ENCODE measurements at places on chromosomes 4 and X.

GRCh38 chrX:10110984-10111363 lies 45.8 kb upstream of the CLCN4 start:
- DNase-seq = no peak

DNA sequence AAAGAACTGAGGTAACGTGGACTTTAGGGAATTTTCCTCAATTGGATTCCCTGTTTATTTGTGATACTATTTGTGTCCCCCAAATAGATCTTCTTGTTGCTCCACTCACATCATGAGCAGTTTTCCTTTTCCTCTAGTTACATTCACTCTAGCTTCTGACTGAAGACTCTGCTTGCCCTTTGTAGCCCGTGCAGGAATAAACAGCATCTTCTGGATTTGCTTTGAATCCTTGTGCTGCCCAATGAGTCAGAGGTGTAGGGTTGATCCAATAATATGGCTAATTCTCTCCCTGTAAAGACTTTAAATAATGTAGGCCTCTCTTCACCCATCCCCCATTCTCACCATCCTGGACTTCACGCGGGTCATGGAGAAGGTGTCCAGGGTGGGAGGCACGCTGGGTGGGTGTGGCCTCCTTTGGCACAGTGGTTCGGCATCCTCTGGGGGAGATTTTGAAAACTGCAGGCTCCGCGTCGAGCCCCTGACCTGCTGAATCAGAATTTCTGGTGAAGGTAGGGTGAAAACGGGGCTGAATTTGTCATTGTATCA lies 9.0 kb downstream of the HAND2 start:
- no peak for DNase-seq

GRCh38 chr4:144547678-144548298 lies 98.2 kb upstream of the HHIP start:
- no peak for DNase-seq

DNA sequence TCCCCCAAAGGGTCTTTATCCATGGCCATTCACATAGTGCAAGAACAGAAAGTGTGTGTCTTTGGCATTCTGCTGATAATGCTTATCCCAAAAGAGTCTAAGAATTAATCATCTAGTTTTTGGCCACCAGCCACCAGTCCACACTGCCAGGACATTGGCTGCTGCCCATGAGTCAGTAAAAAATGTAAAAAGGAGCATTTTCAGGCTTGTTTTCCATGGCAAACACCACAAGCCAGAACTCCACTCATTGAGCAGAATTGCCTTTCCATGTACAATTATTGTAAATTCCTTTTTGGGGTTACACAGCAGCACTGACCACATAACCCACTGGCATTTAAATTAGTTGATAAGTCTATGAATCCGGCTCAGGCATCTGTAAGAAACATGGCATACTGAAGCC lies 89.2 kb upstream of the PRDX4 start:
- DNase-seq = peak; percentile 30

GRCh38 chr4:35216636-35217035 lies 1027.7 kb downstream of the ARAP2 start:
- no peak for DNase-seq

DNA sequence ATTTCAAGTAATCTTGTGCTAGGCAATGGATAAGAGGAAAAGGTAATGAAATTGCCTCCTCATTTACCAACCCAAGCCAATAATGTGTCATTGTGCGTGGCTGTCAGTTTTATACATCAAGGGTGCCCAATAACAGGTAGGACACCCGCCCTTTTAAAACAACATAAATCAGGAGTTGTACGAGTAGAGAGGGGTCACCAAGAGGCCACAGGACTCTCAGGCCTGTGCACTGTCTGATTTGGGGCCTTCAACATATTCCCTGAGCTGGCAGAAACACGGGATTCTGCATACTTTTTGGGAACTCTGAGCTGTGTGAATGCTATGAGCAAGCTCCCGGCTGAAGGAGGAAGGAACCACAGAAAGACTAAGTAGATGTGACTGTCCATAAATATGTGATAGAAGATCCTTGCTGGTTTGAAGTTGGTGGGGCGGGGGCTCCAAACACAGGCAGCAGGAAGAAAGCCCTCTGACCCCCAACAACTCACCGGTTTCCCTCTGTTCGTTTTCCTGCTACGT lies 82.7 kb upstream of the MAML3 start:
- DNase-seq = no peak

GRCh38 chr4:103425406-103425805 lies 227.3 kb upstream of the CENPE start:
- DNase-seq = no peak

DNA sequence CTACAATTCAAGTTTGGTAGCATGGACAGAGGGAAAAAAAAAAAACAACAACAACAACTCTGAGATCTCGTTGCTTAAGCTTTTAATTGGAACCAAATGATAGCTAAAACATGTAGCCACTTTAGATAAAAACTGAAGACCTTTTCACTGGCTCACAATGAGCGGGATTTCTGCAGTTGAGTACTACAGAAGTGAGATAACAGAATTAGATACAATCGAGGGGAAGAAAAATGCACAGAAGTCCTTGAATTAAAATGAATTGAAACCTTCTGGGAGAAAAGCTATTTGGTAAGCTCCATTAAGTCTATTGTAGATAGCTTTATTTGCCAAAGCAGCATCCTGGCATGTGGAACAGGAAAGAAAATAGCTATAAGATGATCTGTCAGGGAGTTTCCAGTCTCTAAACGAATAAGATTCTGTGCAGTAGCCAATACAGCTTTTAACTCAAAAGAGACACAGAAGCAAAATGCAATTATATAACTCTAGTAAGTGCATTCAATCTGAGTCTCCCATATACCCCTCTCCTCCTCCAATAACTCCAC lies 248.5 kb downstream of the ENOX2 start:
- no peak for DNase-seq

DNA sequence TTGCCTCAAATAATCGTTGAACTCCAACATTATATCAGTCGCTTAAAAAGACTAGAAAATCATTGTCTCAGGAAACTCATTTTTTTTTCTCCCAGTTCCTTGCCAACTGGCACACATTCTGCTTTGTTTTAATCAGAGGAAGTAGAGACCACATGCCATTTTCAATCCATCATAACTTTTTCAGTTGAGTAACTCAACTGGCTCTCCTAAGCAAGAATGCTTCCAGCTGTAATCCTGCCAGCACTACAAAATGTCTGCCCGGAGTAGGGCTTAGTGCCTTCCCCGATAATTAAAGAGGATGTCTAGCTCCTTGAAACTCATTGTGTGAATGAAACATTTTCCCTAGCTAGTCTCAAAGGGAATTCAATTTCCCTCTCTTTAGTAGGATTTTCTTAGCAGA lies 33.0 kb downstream of the FREM3 start:
- peak; percentile 28 for DNase-seq

GRCh38 chr4:4564522-4564921 lies 22.7 kb upstream of the STX18 start:
- DNase-seq = no peak

DNA sequence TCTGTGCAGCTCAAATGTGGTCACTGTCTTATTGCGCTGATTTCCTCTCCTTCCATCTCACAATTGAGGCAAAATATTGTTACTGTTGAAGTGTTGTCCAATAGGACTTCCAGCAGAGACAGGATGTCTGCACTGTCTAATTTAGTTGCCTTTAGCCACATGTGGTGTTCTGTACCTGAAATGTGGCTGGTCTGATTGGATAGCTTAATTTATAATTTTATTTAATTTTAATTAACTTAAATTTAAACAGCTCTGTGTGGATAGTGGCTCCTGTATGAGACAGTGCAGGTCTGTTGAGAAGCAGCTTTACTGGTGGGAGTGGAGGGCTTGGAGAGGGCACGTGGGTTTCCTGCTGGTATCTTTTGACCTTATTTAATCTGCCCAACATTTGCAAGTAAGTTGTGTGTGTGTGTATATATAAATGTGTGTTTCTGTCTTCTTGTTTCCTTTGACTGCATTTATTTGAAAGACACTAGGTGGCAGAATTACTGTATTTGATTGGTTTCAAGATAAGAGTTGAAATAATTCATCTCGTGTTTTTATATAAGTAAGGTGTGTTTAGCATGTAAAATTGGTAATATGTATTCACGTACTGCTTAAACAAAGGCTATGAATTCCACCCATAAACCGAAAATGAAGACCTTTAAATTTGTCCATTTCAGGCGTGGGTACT lies 55.3 kb upstream of the MSANTD1 start:
- DNase-seq = no peak

Data from HS-5 (cell line).